Bladder microvascular endothelial cell (primary cell): ENCODE measurements at places on chromosomes 6 and 20. TPM values are rescaled to one million over a fixed set of nuclear protein-coding genes. Genes with fewer than 3 reads are reported as not detected.

The SEMG1 gene
- total RNA-seq = not detected in 2 replicates

The SLC52A3 gene
- total RNA-seq = 0.13 TPM in 1 of 2 replicates, not detected in the other

The HMGCLL1 gene
- total RNA-seq = not detected in 2 replicates

The TNXB gene
- total RNA-seq = 0.49 and 6.1 TPM in 2 replicates

The FAM162B gene
- 0.16 and 3.5 TPM in 2 replicates for total RNA-seq

The PAX1 gene
- not detected in 2 replicates for total RNA-seq

The HDGFL1 gene
- not detected in 2 replicates for total RNA-seq
